ENCODE measurements at places on chromosomes 7 and 10.
A peak's percentile ranks its signal among the peaks of the same experiment; 100 is the strongest.

- no peak for DNase-seq
These were observed 20.3 kb downstream of the H2AZ2 start for GRCh38 chr7:44827567-44827966.

- no peak for DNase-seq
These were observed 33.0 kb upstream of the GALNTL5 start for GRCh38 chr7:151923097-151923876.

- no peak for DNase-seq
These were observed 1019.4 kb downstream of the KCNMA1 start for GRCh38 chr10:76618171-76618570.

DNA sequence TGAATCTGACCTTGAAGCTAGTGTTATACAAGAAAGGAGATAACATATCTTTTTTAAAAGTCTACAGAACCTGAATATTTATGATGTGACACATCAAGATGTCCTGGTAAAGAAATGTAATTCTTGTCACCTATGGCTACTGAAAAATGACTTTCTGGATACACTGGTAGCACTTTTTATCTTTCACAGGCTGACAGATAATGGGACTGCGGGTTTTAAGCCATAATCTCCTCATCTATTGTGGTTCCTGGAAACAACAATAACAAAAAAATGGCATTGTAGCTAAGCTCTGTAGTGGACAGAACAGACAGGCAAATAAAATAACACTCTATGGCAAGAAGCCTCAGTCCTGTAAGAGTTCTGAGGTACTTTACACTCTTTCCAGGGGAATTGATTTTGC lies 31.6 kb upstream of the YAE1 start:
- DNase-seq, result no peak

DNA sequence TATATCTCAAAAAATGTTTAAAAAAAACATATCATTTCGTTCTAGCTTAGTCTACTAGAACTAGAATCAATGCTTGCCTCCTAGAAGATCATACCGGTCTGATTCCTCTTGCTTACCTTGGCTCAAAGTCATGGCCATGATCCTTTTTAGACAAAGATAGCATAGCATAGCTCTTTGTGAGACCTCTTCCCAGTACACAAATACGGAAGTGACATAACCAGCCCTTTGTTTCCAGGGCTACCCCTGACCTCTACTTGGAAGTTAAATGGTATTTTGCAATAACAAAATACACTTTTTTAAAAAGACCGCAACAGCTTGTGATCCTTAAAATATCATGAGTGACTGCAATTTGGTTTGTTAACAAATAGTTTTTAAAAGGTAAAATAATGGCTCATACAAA lies 130.7 kb upstream of the NOBOX start:
- no peak for DNase-seq

GRCh38 chr7:132653366-132653930 lies 77.2 kb upstream of the PLXNA4 start:
- no peak for DNase-seq

DNA sequence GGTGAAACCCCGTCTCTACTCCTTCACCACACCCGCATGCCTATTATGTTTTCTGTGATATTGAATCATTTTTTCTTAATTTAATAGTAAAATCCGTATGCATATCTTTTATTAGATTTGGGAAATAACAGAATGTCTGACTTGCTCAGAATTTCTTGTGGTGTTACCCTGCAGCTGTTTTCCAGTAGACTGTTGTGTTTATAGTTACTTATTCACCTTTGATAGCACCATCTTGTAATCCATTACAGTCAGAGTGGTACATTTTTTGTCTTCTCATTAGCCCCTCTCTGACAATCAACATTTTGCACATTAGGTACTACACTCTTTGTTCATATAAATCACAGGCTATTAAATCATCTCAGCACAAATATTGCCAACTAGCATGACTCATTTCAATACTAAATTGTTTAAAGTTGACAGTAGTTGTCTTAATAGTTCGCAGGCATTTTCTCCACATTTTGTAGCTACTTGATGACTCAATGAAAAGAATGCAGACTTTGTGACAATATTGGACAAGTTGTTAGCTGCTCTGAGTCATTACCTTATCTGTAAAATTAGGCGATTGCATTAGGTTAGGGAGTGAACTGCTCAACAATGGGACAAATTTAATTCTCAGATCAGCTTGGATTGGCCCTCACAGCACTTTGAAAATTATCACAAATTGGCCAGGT lies 17.8 kb upstream of the SLC16A12 start:
- DNase-seq, result no peak

GRCh38 chr10:10094691-10095090 lies 923.0 kb upstream of the CELF2 start:
- DNase-seq, result no peak

DNA sequence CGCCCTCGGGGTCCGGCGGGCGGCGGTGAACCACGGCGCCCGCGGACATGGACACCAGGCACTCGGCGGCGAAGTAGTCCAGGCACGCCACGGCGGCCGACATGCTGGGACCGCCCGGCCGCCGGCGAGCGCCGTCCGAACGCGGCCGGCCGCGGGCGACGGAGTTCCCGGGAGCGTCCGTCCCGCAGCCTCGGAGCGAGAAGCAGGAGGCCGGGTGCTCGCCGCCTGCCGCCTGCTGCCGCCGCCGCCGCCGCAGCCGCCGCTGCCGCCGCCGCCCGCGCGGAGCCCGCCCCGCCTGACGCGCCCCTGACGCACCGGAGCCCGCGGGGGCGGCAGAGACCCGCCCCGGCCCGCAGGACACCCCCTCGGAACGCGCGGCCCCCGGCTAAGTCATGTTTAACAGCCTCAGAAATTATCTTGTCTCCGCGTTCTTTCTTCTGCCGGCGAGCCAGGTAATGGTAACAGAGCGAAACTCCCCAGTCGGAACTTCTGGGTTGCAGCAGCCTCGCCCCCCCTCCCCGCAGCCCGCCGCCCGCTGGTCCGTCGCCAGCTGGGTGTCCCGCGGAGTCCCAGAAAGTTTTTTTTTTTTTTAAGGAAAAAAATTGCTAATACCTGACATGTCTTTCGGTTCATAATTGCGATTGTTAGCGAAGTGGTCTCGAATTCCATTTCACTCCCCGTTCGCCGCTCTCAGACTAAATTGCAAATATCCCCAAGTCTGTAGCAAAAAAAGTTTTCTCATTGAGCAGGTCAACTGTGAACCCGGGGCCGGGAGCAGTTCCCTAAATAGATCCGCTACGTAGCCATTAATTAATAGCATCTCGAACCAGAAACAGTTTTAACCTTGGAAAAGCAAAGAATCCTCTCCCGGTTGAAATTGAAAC lies at the start of gene KLF14:
TSS of gene KLF14 (minus strand) at position 277 of the 884 bp plus-strand sequence. CDS start at position 103, 174 bp downstream.
- DNase-seq, result peak; percentile 52

GRCh38 chr7:115096262-115096661 lies 174.4 kb downstream of the MDFIC start:
- peak; percentile 52 for DNase-seq

DNA sequence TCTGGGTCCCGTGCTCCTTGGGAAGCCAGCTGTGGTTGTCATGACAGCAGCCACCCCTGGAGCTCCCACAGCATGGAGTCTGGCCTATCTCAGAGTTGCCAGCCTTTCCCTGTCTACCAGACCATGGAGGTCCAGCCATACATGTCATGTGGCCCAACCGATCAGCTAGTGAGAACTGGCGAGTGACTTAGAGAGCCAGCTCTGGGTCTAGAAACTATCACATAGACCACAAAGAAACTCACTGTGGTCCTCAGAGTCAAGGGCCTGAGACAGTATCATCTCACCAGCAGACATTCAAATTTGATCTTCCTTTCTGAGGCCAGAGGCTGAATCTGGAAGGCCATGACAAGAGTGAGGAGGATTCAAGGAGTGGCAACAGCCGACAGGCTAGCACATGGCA lies 223.3 kb upstream of the GPR26 start:
- no peak for DNase-seq

GRCh38 chr10:104045151-104046089 lies 40.3 kb downstream of the COL17A1 start:
- DNase-seq, result peak; percentile 74

DNA sequence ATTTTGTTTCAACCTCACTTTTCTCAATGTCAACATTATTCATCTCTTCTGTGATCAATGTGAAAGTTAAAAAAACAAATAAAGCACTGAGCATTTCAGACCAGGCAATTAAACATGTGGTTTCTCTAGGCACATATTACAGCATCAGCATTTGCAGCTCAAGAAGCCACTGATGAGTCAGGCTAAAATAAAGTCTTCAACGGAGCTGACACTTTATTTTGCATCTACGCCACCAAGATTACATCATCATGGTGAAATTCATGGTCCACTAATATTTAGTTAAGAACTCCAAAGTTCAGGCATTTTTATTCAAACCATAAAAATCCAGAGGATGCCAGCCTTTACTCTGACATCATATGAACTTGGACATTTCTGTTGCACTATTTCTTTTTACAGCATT lies 33.0 kb downstream of the MAGI2 start:
- DNase-seq, result no peak

DNA sequence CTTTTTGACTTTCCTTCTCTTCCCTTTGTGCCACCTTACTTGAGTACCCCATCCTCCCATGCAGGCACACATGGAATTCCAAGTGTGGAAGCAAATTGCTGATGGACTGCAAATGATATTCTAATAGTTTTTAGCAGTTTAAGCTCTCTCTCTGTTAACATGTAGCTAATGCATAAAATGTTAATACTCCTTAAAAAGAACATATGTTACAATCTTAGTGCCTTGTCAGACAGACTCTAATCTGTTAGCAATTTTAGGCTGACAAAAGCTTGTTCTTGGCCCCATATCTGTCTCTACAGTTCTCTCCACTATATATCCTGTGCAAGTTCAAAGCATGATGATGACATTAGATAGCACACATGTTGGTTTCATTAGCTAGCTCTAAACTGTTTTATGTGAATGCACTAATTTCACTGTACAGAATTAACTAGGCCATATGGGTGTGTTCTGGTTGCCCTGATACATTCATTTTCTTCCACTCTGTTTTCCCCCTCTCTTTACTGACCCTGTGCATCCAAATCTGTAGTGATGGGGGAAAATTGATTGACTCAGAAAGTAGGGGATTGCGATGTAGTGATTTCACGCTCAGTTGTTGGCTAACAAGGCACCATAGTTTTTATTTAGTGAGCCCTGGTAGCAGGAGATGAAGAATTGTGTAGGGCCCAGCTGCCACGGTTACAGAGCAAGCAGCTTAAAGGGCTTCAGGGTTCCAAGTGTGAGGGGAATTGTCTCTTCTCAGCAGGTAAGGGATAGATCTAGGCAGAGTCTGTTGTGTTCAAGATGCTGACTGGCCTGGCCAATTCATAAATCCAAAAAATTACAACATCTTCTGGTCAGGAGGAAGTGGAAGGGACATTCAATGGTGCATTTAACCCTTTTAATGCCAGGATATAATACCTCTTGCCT lies 114.6 kb upstream of the FZD1 start:
- no peak for DNase-seq

GRCh38 chr7:7183061-7183837 lies 905 bp downstream of the C1GALT1 start:
- DNase-seq, result peak; percentile 49

DNA sequence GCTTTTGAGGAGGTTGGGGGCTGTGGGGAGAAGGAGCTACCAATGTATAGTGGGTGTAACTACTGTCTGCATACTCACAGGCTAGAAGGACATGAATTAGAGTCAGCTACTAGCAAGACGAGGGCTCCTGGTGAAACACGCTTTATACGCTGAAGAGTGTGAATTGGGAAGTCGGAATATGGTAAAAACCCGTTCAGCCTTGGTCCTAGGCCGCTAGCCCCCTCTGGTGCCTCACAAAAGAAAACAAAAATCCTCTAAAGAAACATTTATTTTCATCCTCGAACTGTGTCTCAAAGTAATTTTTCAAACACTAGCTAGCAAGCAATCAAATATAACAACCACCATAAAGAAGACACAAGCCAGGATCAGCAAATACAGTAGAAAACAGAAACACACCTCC lies 338.1 kb upstream of the SEMA3C start:
- DNase-seq, result peak; percentile 66

DNA sequence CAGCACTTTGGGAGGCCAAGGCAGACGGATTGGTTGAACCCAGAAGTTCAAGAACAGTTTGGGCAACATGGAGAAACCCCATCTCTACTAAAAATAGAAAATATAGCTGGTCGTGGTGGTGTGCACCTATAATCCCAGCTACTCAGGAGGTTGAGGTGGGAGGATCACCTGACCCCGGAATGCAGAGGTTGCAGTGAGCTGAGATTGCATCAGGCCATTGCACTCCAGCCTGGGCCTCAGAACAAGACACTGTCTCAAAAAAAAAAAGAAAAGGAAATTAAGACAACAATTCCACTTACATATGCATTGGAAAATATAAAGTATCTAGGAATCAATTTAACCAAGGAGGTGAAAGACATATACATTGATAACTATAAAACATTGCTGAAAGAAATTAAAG lies 7.2 kb upstream of the OGDH start:
- no peak for DNase-seq

GRCh38 chr10:103476046-103476768 lies 2.8 kb downstream of the CALHM3 start:
- DNase-seq, result peak; percentile 18

DNA sequence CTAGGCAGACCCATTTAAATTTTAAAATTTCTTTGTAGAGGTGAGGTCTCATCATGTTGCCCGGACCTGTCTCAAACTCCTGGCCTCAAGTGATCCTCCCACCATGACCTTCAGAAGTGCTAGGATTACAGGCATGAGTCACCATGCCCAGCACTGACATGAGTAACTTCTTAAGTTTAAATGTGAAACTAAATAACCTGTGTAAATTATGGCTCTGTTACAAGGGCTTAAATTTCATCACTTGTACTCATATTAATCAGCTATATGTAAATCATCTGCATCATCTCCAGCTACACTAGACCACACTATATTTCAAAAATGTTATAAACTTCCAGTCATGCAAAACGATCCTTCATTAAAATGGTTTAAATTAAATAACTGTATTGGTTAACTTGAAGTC lies 56.1 kb downstream of the ATAD1 start:
- DNase-seq, result peak; percentile 13

- DNase-seq, result no peak
These were observed 197.3 kb downstream of the ETV1 start for GRCh38 chr7:13792208-13792607.

- DNase-seq, result no peak
These were observed 89.7 kb upstream of the STEAP1B start for GRCh38 chr7:22589641-22590201.

DNA sequence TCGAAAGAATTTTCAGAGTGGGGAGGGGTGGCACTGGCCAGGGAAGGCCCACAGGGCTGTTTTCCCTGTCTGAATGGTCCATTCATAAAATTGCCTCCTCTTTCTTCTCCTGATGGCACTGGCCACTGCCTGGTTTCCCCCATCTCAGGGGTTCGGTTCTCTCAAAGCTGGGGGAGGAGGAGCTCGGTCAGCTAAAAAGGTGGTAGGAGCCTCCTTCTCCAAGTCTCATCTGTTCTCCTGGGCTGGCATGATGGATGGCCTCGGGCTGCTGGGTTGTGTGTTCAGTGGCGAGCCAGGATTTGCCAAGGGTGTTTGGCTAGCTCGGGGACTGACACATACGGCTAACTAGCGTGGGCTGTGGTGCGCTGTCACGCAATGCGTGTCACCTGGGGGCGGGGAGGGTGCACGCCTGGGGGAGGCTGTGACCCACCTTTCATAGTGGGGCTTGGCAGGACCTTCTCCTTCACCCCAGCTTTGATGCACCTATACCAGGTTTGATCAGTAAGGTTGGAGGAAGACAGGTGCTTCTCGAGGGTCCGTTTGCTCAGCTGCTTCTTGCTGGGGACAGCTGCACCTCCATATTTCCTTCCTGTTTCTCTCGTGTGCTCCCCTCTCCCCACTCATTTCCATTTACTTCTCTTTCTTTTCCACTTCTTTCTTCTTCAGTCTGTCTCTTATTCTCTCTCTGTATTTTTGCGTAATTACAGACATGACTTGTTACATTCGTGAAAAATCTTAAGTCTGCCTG lies 36.3 kb downstream of the RBM20 start:
- DNase-seq, result no peak

- DNase-seq, result no peak
These were observed 66.7 kb downstream of the PAX2 start for GRCh38 chr10:100811752-100812750.

GRCh38 chr7:77288676-77289320 lies 89.2 kb upstream of the FGL2 start:
- DNase-seq, result no peak
